Activated CD8-positive, alpha-beta memory T cell treated with anti-CD3 and anti-CD28 coated beads for 24 hours (primary cell): ENCODE measurements at places on chromosomes 7 and 10.

GRCh38 chr10:16933783-16934182, 116.6 kb upstream of the RSU1 start:
- DNase-seq = no peak

DNA sequence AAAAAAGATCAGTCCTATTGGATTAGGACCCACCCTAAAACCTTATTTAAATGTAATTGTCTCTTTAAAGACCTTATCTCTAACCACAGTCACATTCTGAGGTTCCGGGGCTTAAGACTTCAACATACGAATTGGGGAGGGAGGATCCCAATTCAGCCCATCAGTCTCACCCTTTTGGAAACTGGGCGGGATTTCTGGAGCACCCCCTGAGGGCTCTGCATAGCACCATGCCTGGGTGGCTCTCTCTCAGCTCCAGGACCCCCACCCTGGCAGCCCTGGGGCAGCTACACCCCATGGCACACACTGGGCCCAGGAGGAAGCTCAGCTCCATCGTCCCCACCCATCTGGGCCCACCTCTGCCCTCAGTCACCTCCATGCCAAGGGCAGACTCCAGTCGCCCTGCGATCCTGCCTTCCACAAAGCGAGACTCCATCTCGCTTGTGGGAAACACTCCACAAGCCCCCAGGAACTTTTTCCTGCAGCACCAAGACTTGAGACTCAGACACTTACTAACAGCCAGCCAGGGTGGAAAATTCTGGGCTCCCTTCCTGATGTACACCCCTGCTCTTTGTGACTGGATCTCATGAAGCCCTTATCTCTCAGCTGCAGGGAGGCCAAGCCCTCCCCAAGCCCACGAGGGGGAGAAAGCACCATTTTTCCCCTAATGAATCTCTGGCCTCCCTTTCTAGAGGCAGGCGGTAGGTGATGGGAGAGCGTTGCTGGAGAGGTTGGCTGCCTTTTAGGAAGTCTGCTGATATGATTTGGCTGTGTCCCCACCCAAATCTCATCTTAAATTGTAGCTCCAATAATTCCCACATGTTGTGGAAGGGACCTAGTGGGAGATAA, 90.8 kb upstream of the KDM7A start:
- DNase-seq = no peak

DNA sequence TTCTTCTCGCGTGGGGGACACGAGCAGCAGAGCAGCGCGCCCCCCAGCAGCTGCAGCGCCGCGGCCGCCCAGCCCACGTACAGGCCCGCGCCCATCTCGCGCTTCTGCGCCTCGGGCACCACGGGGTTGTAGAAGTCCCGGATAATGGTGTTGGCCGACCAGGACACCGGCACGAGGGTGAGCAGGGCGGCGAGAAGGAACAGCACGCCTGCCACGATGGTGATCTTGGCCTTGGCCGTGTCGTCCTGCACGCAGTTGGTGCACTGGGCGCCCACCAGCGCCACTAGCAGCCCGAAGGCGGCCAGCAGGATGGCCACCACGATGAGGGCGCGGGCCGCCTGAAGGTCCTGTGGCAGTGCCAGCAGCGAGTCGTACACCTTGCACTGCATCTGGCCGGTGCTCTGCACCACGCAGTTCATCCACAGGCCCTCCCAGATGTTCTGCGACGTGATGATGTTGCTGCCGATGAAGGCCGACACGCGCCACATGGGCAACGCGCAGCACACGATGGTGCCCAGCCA, 529 bp downstream of the CLDN3 start:
- no peak for DNase-seq

- no peak for DNase-seq
These were observed 77.0 kb downstream of the PFKFB3 start for GRCh38 chr10:6279540-6280267.

GRCh38 chr7:111264111-111264868, 173.4 kb downstream of the LRRN3 start:
- no peak for DNase-seq

DNA sequence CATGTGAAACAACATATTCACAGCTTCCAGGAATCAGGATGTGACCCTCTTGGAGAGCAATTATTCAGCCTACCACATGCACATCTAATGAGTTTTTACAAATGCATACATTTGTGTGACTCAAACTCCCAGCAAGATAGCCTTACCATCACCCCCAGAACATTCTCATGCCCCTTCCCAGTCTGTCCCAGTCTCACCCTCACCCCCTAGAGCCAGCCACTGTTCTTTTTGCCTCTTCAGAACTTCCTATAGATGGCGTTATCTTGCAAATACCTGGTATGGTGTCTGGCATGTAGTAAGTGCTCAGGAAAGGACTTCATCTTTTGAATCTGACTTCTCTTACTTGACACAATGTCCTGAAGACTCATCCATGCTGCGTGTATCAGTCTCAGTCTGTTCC, 23.9 kb upstream of the AOC1 start:
- no peak for DNase-seq

- DNase-seq = no peak
These were observed 312.8 kb upstream of the NFE2L3 start for GRCh38 chr7:25839084-25839769.

DNA sequence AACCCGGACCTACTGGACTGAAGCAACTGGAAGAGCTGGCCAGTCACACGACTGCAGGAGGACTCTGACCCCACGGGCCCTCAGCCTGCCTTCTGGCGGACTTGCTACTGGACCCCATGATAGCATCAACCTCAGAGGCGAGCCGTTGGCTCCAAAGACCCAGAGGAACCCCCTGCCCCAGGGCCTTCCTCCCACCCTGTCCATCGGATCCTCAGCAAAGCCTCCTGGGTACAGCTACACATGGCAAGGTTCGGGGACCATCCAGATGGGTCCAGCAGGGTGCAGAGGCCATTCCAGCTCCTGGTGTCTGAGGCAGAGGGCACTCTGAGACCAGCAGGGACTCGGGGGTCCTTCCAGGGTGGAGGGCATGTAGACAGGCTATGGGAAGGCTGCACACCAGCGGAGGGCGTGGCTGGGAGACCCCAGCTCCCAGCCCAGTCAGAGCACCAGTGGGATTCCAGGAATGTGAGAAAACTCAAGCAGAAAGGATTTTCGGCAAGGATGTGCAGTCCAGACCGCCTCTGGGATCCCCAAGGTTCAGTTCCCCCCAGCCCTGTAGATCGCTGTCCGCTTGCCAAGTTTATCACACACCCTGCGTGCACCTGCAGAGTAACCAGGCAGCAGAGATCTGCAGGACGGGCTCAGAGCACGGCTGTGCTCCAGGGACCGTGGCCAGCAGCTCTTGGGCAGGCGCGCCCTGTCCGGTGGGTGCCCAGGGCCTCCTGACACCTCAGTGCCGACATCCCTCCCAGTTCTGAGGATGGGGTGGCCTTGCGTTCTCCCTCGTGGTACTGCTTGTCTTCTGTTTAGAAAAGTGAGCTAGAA, 89.8 kb upstream of the PPP2R2D start:
- peak; percentile 40 for DNase-seq

GRCh38 chr10:95935429-95935828, 27.7 kb downstream of the CC2D2B start:
- no peak for DNase-seq

- DNase-seq = no peak
These were observed 79.2 kb downstream of the PHTF2 start for GRCh38 chr7:77877791-77878190.

DNA sequence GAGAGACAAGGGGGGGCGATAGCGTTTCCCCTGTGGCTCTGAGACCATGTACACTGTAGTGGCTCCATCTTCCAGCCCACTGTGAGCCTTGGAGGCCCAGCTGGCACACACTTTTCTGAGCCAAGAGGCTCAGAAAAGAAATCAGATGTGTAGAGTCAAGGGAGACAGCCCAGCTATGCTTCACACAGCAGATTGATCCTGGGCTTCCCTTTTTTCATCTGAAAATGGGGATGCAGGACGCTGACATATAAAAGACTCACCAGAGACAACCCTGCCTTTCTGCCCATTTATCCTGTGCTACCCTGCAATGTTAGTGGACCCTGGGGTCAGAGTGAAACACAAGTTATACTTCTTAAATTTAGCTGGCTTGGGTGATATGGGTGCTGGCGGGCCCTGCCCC, 14.3 kb downstream of the TMEM273 start:
- DNase-seq = peak; percentile 30

DNA sequence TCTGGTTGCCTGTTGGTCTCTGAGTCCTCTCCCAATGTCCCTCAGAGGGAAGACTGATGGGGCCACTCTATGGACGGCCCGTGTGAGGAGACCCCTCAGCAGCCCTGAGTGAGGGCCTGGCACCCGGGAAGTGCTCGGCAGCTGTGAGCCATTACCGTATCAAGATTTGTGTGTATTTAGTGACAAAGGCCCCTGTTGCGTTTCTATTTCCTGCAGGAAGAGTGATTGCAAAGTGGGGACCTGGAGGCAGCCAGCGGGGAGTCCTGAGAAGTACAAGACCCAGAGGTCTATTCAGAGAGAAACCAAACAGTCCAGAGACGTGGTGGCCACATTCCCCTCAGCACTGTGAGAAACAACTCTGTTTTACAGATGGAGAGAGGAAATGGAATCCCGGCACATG, 51.1 kb upstream of the CHST15 start:
- DNase-seq = no peak

DNA sequence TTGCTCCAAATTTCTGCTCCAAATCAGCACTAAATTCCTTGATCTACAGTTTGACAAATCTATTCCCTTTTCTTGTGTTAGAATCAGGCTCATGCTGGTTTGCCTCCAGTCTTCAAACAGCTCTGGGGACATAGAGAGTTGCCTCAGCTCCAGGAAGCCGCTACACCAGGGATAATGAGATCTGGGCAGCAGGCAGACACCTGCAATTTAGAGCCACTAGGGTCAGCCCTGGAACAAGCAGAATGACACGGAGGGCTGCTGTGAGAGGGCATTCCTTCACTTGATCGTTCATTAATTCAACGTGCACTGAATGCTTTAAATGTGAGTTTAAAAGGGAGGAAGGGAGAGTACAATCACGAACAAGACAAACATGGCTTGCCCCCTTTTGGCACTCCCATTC, 3.7 kb upstream of the ELMO1 start:
- DNase-seq = no peak

DNA sequence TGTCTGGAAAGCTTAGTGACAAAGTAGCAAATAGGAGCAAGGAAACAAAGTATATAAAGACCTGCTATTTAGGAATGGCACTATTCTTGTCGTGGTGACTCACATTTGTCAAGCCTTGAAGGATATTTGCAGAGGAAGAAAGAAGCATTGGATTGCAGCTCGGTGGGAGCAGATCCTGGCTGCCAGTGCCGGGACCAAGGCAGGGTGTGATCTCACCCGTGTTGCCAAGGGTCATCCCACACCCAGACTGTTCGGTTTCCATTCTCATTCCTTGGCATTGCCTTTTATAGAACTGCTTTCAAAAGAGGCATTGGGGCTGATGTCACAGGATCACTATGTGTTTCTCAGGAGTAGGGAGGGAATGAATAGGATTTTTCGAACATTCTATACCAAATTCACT, 176.2 kb downstream of the GALNT17 start:
- no peak for DNase-seq

- DNase-seq = no peak
These were observed 71.0 kb upstream of the TMEM140 start for GRCh38 chr7:135076882-135077281.

- no peak for DNase-seq
These were observed 68.5 kb downstream of the CXCL12 start for GRCh38 chr10:44316187-44316921.

- DNase-seq = no peak
These were observed 250.2 kb downstream of the DPP6 start for GRCh38 chr7:154302380-154302779.

- no peak for DNase-seq
These were observed 17.0 kb upstream of the ECHDC3 start for GRCh38 chr10:11724938-11725776.

GRCh38 chr10:48701941-48702340, 17.3 kb downstream of the WDFY4 start:
- no peak for DNase-seq

DNA sequence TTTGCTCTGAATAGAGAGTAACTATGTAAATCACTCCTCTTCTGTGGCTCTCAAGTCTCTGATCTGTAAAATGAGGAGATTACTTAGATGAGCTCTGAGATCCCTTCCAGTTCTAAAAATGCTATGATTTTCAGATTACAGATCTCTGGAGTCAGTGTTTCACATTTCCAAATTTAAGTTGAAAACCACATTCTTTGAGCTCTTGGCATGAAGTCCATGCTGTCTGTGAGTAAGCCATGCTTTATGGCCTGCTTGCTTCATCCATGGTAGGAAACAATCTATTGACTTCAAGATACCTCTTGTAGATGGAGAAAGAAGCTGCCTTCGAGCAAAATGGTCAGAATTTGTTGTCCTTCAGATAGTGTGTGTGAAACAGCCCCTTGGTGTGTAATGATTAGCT, 64.9 kb downstream of the CELF2 start:
- DNase-seq = no peak
